ENCODE measurements at places on chromosomes 1 and 21.

- DNase-seq: peak; percentile 24
Observed at GRCh38 chr1:20430355-20431175, 55.4 kb downstream of the CAMK2N1 start.

DNA sequence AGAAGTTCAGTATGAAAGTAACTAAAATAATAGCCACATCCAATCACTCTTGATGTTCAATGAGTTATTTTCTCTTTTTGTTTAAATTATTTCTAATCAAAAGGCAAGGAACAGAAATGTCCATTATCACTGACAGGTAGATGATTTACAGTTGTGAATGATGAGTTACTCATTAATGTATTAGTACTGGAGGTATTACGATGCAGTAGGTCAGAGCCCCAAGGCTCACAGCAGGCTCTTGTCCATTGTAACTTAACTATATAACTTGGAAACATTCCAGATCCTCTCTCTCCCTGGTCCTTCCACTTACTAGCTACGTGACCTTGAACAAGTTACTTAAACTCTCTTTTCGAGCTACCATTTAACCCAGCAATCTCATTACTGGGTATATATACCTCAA, 39.5 kb downstream of the CRB1 start:
- DNase-seq: no peak

- DNase-seq: no peak
Observed at GRCh38 chr1:27960762-27961645, 1.2 kb downstream of the XKR8 start.

DNA sequence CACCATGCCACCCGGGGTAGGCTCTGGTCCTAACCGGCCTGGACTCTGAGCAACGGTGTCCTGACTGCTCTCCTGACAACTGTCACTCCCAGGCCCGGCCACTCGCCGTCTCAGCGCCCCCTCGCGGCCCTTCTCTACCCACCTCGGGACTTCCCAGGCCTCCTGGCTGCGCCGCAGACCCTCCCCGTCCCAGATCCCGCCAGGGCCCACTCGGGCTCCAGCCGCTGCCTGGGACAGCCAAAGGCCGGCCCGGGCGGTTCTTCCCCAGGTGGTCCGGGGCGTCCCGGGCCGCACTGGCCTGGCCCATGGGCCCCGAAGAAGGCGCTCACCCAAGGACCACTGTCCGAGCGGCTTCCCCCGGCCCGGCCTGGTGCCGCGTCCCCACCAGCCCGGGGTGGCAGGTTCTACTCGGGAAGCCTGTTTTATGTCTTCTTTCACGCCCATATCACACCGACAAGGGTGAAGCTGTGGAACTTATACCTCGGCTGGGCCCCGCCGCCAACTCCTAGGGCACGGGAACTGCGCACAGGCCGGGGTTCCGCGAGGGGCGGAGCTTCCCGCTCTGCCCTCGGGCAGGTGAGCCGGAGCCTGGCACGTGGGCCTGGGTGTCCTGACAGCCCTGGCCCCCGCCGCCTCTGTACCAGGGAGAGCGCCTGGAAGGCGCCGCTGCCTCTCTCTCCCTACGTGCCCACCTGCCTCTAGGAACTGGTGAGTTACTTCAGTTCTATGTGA, 138.3 kb downstream of the TTLL7 start:
- DNase-seq: no peak

DNA sequence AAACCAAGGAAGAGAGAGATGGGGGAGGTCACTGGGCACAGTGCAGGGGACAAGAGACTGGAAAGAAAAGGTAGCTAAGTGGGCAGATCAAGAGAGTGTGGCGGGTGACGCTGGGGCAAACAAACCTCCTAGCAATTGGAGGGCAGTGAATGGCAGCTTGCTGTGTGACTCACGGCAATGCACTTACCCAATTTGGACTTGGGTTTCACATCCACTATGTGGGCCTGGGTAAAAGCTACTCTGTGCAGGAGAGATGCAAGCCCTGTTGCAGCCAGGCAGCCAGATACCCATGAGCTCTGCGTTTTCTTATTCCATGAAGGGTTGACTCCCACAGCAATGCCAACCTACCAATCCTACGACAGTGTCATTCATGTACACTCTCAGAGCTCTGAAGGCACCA, 9.5 kb downstream of the PLXNA2 start:
- DNase-seq: no peak
